ENCODE measurements at places on chromosomes 16 and 17.

- DNase-seq, result peak; percentile 80
Measured at GRCh38 chr17:68054296-68054900, 18.9 kb downstream of the KPNA2 start.

- DNase-seq, result peak; percentile 33
Measured at GRCh38 chr17:80105762-80106161, 4.4 kb downstream of the GAA start.

DNA sequence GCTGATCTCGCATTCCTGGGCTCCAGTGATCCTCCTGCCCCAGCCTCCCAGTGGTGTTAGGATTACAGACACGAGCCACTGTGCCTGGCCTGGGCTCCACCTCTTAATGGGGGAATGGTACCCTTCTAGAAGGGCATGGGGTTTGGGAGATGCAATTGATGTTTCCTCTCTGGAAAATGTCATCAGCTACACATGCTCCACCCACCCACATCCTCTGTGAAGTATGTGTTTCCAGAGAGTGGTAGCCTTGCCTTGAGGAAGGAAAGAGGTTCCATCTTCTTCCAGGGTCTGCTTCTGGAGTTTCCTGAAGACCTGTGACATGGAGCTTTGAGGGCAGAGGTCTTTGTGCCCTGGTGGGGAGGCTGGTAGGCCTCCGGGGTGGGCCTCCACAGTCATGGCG lies 45.2 kb upstream of the GSE1 start:
- DNase-seq, result no peak

GRCh38 chr17:44910231-44911106 lies 4.8 kb downstream of the GFAP start:
- no peak for DNase-seq

- no peak for DNase-seq
Measured at GRCh38 chr17:51401279-51401678, 140.9 kb downstream of the UTP18 start.

- DNase-seq, result peak; percentile 10
Measured at GRCh38 chr17:79090443-79091225, 16.0 kb downstream of the ENGASE start.

DNA sequence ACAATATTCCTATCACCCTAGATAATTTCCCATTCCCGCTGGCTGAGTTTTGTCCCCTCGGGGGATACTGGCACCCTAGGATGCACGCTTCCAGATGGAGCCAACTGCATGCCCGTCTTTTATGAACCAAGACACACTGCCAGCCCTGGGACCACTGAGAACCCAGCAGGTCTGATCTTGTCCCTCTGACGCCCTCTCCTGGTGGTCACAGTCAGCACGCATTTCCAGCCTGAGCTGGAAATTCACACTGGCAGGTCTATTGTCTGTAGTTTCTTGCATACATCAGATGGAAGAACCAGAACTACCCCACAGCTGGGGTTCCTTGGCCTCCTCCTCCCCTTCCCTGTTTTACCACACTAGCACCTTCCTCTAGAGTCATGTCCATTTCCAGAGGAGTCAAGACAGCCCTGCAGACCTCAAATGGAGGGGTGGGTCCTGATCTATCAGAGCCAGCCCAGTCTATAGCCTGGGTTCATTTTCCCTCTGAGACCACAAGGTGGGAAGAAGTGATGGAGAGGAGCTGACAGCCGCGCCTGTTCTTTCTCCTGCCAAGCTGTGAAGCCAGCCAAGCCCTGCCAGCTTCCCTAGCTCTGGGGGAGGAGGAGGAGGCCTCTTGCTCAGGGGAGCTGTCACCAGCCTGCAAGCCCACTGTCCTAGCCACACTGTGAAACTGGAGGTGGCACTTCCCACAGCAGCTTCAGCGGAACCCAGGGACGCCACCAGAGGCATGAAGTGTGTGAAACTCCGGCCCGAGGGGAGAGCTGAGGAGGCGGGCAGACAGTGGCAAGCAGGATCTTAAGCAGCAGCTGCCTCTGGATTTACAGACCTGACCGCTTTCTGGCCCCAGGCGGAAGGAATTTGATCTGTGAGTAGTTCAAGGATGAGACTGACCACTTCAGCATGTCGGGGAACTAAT lies 29.3 kb downstream of the MXRA7 start:
- DNase-seq, result peak; percentile 93

GRCh38 chr17:15269780-15270089 lies 4.6 kb upstream of the PMP22 start:
- peak; percentile 78 for DNase-seq

- DNase-seq, result no peak
Measured at GRCh38 chr17:74147966-74148365, 55.5 kb upstream of the RPL38 start.

- DNase-seq, result peak; percentile 23
Measured at GRCh38 chr16:25158401-25158800, 46.9 kb downstream of the LCMT1 start.

DNA sequence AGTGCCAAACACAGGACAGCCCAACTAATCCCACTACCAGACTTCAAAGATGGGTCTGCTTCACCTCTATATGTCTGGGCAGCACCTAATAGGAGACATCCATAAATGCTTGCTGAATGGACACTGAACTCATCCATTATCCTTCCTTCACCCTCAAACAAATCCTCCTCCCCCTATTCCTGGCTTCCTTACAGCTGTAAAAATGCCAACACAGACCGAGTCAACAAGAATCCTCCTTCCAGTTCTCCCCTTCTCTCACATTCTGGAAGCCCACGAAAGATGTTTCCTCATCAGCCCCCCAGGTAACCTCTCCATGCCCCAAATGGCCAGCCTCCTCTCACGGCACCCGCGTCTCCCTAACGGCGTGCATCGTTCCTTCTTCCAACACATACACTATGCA lies 12.3 kb downstream of the PELP1 start:
- DNase-seq, result no peak

DNA sequence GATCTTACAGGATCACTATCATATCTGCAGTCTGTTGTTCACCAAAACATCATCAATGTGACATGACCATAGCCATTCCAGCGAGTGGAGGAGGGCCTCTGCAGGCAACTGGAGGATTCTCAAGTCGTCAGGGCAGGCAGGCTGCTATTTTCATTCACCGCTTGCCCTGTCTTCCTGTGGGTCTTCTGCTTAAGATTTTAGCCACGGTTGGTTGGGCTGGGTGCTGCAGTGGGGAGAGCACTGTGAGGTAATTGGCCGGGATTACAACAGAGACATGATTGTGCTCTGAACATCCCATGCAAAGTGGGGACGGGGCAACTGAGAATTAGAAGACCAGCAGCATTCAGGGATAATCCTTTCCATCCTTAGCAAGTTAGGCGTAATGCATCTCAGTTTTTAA lies 245.9 kb downstream of the CPPED1 start:
- no peak for DNase-seq

DNA sequence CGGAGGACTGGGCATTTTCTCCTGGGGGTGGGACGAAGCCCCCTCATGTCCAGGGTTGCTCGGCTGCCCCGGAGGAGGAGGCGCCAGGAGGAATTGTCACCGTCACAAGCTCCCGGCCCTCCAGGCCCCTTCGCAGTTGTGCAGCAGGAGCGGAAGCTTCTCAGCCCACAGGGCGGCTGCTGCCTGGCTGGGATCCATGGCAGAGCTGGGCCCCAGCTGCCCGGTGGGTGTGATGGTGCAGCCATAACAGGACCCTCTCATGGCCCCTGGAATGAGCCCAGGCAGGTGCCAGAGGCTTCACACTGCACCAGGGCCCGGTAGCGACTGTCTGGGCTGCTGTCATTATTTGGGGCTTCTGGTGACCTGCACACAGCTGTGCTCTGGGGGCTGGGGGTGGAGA lies 54.9 kb upstream of the GNG13 start:
- no peak for DNase-seq

DNA sequence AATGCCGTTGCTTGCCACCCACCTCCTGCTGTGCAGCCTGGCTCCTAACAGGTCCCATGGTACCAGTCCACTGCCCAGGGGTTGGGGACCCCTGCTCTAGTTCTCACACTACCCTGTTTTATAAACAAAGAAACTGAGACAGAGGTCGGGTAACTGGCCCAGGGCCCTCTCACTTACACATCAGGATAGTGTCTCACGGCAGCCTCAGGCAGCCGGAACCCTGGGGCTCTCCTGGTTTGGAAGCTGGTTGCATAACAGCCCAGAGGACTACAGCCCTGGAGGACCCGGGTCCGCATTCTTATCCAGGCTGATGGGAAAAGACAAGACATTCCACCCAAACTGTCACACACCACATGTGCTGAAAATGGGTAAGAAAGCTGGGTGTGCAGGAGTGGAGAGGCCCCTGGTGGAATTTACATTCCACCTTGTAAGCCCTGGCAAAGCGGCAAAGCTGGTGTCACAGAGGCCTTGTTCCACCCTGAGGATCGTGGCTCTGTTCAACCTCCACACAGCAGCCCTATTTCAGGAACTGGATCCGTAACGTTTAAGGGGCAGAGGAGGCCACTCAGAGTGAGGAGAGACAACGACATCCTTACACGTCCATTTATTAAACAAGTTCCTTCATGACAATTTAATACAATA lies 9.8 kb downstream of the CMTM3 start:
- no peak for DNase-seq

- DNase-seq, result peak; percentile 68
Measured at GRCh38 chr16:720990-721764, at the start of gene ANTKMT. Gene ANTKMT (plus strand): TSS chr16:721146. CDS start chr16:721275, 129 bp downstream.

DNA sequence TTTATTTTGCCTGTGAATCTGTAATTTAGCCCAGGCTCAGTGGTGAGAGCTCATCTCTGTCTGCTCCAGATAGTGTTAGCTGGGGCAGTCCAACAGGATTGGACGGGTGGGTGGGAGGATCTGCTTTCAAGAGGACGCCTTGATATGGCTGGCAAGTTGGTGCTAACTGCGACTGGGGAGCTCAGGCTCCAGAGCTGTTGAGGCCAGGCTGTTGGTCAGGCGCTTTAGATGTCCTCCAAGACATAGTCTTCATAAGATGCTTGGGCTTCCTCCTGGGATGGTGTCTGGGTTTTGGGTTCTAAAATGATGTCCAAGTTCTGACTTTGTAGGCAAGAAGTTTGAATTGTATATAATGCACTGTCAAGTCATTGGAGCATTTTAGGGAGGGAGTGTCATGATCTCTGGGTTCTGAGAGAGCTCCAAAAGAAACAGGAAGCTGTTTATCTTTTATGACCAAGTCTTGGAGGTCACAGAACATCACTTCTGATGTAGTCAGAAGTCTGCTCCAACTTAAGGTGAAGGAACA lies 12.8 kb upstream of the PCTP start:
- DNase-seq, result no peak

Data from fibroblast of villous mesenchyme (primary cell).